ENCODE measurements at places on chromosomes 2 and 18.

DNA sequence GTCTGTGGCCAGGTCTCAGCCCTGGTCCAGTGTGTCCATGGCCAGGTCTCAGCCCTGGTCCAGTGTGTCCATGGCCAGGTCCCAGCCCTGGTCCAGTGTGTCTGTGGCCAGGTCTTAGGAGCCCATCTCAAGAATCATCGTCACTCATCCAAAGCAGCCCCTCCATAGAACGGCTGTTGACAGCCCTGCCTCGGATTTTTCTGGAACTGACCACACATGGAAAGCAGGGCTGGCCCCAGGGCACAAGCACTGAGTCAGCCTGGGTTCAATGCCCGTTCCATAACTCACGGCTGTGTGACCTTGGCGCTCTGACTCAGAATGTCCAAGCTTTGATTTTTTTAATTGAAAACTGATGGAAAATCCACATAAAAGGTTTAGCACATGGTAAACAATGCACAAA is 59.9 kb upstream of the SNTG2 start:
- no peak for DNase-seq

GRCh38 chr2:43028188-43028587 is 198.2 kb downstream of the ZFP36L2 start:
- no peak for DNase-seq

GRCh38 chr2:86292571-86293515 is 44.6 kb downstream of the REEP1 start:
- DNase-seq: no peak

GRCh38 chr2:208253600-208254117 is 1.2 kb downstream of the IDH1 start:
- DNase-seq: no peak

GRCh38 chr18:21218862-21219261 is 23.2 kb upstream of the GREB1L start:
- no peak for DNase-seq

Data from CD4-positive, alpha-beta T cell treated with Interleukin-21 for 1 hour (primary cell).